H7 (cell line): ENCODE measurements at places on chromosomes 1 and 21. TPM values are rescaled to one million over a fixed set of nuclear protein-coding genes. Genes with fewer than 3 reads are reported as not detected.

IL22RA1 gene
- total RNA-seq = 0.10 TPM in 1 of 2 replicates, not detected in the other

C1orf141 gene
- not detected in 2 replicates for total RNA-seq

DSCAM gene
- 0.41 and 0.66 TPM in 2 replicates for total RNA-seq

TIMM17A gene
- total RNA-seq = 74.6 and 75.6 TPM in 2 replicates

FTCD gene
- total RNA-seq = 1.6 TPM in 1 of 2 replicates, not detected in the other
